Anterior cingulate cortex (tissue), 58 donors: ENCODE measurements at places on chromosomes 7 and 10.
A peak's percentile ranks its signal among the peaks of the same experiment; 100 is the strongest.

- no peak for DNase-seq
Measured at GRCh38 chr10:32929634-32930033, 28.4 kb downstream of the ITGB1 start.

DNA sequence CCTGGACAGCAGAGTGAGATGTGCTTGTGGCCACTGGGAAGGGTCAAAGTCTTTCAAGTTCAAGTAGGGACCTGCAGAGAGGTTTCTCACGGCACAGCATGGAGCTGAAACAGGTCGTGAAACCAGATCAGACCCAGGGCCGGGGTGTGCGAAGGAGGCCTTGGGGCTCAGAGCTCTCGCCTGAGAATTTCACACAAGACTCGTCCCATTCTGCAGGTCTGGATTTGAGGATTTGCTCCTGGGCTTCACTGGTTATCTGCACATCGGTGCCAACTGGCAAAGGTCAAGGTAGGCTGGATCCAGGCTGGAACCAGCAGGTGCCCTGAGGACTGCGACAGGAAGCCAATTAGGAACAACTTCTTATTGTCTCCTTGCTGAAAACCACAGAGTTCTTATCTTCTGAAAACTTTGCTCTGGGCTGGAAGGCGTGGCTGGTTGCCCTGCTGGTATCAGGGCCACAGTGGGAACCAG is 24.0 kb upstream of the GTF2I start:
- no peak for DNase-seq

- DNase-seq, result no peak
Measured at GRCh38 chr10:60654813-60655464, 123.3 kb upstream of the CDK1 start.

DNA sequence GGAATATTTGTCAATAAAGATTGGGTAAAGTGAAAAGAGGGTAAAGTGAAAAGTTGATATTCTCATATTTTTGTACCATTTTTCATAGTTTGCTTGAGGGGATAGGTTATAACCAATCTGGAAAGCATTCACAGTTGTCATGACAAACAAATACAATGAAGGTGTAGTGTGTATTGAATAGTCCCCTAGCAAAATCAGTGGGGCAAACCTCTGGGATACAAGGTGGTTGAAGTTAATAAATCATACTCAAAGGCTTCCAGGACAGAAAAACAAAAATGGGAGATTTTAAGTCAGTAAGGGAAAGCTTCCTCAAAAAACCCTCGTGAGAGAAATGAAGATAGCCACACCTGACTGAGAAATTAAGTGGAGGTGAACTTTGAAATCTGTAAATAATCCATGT is 39.4 kb downstream of the PHTF2 start:
- DNase-seq, result no peak

- no peak for DNase-seq
Measured at GRCh38 chr7:157458254-157458633, 121.4 kb downstream of the DNAJB6 start.

- DNase-seq, result no peak
Measured at GRCh38 chr10:126090911-126091728, 194.8 kb downstream of the FANK1 start.

DNA sequence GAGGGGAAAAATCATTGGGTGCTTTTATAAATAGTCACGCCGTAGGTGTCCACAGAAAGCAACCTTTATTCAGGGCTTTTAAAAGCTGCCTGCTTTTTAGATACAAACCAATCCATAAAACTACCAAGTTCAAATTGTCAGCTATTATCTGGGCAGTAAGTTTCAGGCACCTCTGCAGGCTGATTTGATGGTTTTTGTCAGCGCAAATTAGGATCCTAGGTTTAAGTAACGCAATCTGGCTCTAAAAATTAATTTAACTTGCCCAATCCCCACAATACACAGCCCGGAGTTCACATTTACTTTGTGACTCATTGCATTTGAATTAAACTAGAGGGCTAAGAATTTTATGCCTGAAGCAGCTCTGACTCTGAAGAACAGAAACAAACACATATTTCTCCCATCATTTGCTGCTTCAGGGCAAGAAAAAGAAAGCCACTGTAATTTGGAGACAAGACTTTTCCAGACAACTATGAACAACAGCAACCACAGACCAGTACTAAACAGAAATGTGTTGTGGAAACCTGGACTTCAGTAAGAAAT is 43.3 kb downstream of the NRP1 start:
- no peak for DNase-seq

DNA sequence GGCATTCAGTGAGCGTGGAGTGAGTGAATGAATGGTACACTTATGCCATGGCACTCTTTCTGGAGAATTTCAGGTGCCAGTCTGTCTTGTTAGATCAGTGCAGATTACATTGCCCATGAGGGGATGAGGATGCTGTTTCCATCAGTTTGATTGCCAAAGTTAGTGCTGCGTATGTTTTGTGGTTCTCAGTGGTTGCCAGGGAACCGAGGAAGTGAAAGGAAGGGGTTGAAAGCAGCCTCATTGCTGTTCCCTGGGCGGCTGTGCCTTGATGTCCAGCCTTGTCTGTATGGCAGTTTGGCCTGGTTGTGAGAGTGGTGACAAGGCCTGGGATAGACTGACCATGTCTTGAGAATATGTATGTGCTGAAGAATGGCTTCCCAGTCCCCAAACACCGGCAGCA is 30.2 kb downstream of the WBP1L start:
- DNase-seq, result peak; percentile 11

- DNase-seq, result no peak
Measured at GRCh38 chr10:110872984-110873923, 1.5 kb downstream of the PDCD4 start.

DNA sequence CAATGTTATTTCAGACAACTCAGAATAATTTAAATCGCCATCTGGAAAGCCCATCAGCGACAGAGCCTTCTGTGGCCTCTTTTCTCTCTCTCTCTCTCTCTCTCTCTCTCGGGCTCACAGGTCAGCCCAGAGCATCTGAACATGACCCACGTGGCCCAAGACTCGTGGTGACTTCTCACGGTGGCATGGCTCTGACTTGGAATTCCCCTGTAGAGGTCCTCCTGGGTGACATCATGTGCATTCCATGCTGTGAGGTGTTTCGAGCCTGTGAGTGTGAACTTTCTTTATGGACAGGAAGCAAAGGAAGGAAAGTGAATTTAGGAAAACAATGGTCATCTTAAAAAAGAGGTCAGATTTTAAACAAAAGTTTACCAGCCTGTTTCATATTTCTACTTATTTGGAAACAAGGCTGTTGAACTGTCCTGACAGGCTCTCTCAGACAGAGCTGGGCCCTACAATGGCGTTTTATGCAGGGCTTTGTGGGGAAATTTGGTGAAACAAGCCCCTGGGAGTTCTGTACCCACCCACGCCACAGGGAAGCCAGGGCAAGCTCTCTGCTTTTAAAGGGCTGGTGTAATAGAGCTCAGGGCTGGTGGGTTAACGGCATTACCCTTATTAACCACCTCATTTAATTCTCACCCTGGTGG is 359.7 kb upstream of the ZNF32 start:
- DNase-seq, result no peak

GRCh38 chr10:33152146-33152545 is 182.3 kb downstream of the NRP1 start:
- no peak for DNase-seq

DNA sequence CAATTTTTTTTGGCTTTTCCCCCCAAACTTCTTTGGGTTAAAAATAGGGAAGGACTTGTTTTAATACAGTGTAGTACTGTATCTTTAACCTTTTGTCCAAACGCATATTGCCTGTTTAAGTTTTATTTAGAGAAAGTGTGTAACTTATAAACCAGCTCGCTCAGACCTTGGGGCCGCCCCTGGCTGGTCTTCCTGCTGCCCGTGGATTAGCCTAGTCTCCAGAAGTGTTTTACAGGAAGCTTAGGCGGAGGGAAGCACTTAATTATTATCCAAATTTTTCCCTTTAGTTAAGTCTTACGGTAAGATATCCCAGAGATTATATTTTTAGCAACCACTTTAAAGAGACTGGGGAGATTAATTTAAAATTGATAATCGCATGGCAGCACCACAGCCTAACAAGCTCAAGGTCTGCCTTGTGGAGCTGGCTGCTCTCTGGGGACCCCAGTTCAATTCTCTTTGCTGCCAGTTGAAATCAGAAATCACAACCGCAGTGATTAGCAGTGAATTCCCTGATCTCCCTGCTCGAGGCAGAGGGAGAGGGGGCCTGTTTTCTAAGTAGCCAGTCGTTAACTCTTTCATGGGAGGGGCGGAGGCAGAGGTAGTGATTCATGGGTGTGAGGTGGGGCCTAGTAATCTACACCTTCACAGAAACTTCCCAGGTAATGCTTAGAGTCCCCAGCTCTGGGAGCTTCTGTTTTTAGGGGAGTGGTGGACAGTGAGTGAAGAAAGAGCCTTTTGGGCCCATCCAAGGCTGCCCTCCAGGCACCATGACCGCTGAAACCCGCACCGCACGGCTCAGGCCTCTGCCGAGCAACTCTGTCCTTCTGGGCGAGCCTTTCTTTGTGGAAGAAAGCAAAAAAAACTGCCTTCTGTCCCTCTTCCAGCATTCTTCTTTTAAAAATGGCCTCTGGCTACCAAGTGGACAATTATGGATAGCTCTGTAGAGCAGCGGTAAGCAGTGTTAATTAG is 548.7 kb upstream of the GALNT17 start:
- DNase-seq, result no peak

DNA sequence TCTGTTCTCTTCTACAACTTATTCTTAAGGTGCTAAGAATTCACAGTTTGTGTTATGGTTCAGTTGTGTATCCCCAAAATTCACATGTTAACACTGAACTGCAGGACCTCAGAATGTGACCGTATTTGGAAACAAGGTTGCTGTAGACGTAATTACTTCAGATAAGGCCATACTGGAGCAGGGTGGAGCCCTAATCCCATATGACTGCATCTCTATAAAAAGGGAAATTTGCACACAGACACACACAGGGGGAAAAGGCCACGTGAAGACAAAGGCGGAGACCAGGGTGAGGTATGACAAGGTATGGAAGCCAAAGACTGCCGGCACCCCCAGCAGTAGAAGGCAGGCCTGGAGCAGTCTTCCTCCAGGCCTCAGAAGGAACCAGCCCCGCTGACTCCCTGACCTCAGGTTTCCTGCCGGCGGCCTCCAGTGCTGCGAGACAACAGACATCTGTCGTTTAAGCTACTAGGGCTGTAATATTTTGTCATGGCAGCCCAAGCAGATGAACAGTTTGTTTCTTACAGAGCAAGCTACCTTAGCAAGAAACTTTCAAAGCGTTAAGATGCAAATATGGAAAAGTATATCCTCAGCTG is 98.7 kb downstream of the PROSER2 start:
- no peak for DNase-seq

DNA sequence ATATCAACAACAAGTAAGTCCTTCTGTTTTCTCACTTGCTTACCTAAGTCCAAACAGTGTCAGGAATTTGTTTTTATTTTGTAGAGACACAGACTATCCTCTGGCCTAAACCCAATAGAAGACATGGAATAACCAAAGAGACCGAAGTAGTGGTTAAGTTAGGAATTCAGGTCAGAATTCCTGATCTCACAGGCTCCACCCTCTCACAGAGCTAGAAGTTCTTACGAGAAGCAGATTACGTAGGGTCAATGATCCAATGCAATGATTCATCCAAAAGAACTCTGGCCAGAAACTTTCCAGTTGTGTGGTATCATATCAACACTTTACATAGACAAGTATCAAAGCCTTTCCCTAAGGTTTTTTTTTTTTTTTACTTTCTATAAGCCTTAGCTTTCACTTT is 73.8 kb downstream of the IQUB start:
- DNase-seq, result no peak

GRCh38 chr10:112448888-112449287 is 1.9 kb downstream of the VTI1A start:
- no peak for DNase-seq
